ENCODE measurements at places on chromosomes 3 and 15.

DNA sequence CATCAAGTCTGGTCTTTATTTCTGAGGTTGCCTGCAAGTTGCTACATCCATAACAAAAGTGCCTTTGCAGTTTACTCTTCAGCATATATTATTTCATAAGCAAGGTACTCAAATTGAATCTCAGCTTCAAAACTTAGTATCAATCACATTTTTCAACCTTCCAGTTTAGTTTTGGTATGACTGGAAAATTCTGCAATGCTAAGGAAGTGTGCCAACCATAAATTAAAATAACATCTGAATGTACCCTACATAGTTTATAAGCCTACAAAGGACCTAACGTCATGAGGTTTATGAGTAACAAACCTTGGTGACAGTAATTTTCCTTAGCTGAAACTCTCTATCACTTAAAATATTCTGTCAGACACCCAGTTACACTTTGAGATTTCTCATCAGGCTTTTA lies 62.8 kb downstream of the THBS1 start:
- DNase-seq: peak; percentile 47

GRCh38 chr15:85047271-85047948 lies 65.8 kb downstream of the PDE8A start:
- no peak for DNase-seq

DNA sequence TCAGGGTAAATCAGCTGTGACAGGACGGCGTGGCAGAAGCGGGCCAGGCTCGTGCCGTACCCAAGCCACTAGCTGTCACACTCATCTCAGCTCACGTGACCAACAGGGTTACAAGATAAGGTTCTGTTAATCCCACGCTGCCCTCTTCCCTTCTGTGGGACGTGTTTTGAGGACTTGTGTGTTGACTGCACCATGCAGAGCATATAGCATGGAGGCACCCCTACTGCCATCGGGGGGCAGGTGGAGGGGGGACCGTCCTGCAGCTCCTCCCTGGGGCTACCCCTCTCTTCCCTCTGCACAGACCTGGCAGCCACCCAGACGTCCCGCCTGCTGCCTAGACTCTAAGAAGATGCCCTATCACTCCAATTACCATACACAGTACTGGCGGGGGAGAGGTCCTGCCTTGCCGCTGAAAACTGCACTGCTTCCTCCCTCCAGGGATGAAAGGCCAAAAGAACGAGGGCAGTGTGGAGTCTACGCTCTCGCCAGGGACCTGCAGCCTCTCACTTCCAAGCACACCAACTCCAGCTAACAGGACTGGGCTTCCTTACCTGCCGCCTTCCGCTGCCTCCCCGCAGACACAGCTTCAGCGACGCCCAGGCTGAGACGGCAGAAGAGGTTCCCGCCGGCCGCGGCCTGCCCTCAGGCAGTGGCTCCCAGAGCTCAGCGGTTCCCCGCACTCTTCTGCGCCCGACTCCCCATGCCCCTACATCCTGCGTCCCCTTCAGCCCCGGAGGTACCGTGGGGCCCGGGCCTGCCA lies at the start of gene TNK2:
TSS of gene TNK2 (minus strand) at position 618 of the 760 bp plus-strand sequence. CDS start 19,963 bp downstream, outside the sequence.
- no peak for DNase-seq

- DNase-seq: no peak
These were observed 108.4 kb downstream of the MEGF11 start for GRCh38 chr15:66144978-66145725.

GRCh38 chr3:64388886-64389285 lies 163.6 kb upstream of the PRICKLE2 start:
- no peak for DNase-seq

DNA sequence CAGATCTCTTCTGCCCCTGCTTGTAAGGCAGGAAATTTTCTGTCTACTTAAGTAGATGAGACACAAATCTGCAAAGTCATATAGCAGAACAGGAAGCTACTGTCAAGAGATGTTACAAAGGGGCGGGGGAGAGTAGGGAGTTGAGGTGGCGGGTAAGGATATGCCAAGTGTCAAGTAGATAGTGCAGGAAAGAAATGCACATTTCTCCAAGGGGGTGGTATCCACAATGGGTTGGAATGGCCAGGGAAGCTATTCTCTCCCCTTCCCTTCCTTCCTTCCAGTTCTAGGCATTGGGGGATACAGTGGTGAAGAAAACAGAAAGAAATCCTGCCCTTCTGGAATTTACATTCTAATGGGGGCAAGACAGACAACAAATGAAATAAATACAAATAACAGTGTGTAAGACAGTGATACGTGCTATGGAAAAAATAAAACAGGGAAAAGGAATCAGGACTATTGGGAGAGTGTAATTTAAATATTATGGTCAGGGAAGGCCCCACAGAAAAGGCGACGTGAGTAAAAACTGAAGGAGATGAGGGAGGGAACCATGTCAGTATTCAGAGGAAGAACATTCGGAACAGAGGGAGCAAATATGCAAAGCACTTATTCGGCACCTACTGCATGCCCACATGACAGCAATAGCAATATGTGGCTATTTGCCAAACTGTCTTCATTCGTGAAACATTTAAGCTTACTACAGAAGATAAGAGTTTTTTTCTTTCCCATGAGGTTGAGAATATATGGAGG lies 42.8 kb upstream of the RNU6-1 start:
- no peak for DNase-seq

- no peak for DNase-seq
These were observed 617.5 kb upstream of the CCDC54 start for GRCh38 chr3:106759731-106760130.

GRCh38 chr3:54784021-54784420 lies 143.8 kb downstream of the LRTM1 start:
- DNase-seq: no peak

DNA sequence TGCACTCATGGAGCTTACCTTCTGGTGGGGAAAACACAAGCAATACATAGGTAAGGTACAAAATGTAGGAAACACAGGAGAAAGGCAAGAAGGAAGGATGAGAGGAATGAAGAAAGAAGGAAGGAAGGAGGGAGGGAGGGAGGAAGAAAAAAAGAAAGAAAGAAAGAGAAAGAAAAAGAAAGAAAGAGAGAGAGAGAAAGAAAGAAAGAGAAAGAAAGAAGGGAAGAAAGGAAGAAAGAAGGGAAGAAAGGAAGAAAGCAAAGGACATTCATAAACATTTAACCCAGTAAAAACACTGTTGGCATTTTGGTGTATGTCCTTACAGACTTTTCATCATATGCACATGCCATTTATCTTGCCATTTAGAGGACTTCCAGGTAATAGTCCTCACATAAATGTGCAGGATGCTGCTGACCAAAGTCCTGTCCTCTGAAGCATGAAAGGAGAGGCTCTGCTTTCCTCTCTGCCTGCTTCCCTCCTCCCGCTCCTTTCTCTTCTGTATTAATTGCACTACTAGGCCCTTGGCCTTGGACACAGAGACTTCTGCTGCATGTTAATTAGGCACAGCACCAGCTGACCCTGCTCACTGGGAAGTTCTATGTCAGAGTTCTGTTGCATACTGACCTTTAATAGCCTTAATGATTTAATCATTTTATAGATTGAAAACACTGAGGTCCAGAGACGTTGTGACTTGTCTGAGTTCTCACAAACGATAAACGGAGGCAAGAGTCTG lies 29.7 kb upstream of the NDUFB4 start:
- no peak for DNase-seq

- DNase-seq: no peak
These were observed 33.5 kb downstream of the SRPRB start for GRCh38 chr3:133838916-133839800.

DNA sequence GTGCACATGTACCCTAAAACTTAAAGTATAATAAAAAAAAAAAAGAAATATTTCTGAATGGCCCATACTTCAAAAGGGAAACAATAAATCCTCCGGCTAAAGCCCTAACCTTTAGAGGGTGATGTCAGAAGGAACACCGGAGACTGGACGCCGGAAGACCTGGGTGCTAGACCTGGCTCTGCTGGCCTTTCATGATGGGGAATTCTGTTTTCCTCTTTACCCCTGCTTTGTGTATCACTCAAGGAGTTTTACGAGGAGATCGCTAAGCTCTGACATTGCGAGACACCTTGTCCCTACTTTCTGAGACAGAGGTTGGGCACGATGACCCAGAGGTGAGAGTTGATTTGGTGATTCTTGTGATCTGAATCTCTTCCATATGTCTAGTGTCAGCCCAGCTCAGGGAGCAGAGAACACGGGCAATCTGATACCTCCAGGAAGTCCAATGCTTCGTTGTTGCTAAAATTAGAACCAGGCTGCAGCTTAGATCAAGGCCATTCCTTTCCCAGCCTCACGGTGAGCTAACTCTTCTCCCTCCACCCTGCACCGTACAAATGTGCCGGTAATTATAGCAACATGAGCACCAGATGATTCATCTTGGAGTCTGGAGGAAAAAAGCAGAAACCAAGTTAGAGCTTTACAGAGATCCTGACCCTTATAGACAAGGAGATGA lies 42.0 kb upstream of the CFAP161 start:
- peak; percentile 44 for DNase-seq

DNA sequence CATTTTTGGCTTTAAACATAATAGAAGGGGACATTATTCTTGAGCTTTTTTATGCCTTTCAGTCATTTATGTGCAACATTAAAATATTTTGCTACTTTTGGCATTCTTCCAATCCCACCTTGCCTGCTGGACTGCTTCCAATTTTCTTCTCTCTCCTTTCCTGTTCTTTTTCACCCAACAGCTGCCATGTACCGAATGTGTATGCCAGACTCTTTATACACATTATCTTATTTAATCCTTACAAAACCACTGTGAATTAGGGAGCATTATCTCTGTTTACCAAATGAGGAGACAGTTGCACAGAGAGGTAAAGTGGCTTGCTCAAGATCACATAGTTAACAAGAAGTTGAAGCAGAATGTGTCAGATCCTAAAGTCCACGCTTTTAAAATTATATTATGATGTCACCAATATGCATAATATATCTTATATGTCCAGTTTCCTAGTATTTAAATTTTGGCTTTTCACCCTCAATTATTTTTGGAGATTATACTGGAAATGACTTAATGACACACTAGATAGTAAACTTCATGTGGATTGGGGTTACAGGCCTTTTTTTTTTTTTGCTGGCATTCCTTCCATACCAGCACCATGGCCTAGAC lies 231.5 kb downstream of the THRB start:
- DNase-seq: no peak

- no peak for DNase-seq
These were observed 6.9 kb downstream of the ADAMTS7 start for GRCh38 chr15:78804391-78804792.

GRCh38 chr3:139292711-139293664 lies 50.8 kb upstream of the MRPS22 start:
- no peak for DNase-seq

- no peak for DNase-seq
These were observed 210.0 kb upstream of the PROK2 start for GRCh38 chr3:71994906-71995305.

GRCh38 chr3:28308196-28308595 lies 40.3 kb upstream of the ZCWPW2 start:
- no peak for DNase-seq

GRCh38 chr3:27312044-27312668 lies 57.0 kb downstream of the NEK10 start:
- DNase-seq: peak; percentile 49

DNA sequence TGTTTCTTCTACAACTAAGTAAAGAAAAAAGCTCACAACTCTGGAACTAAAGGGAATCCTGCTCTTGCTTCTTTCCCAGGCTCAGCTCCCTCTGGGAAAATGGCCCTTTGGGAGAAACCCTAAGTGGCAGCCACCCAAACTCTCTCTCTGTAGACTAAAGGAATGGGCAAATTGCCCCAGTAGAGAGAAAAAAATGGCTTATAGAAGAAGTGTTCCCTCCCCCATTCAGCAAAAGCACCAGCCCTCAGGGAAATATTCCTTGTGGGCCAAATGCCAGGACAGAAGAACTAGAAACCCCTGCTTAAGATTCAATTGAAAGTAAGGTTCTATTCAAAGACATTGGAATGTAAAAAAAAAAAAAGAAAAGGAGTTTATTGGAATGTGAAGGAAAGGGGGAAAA lies 603.7 kb upstream of the ALCAM start:
- peak; percentile 55 for DNase-seq

DNA sequence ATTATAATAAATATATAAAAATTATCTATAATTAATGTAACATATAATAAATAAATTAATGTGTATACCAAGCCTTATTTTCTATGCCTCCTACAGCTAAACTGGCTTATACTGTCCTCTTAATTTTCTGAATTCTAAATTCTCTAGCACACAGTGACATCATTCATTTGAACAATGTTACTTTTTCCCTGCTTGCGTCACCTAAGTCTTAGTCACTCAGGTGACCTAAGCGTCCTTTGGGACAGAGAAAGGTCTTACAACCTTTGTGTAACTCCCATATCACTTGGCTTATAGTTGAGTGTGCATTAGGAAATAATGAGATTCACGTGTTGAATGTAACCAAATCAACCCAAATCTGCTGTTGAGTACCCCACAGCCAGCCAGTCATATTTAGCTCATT lies 48.5 kb upstream of the KCNMB2 start:
- no peak for DNase-seq
